ENCODE measurements at places on chromosomes 5 and 9.

- DNase-seq = no peak
Measured at GRCh38 chr5:132476876-132477781, 13.4 kb downstream of the IRF1 start.

- DNase-seq = no peak
Measured at GRCh38 chr5:35356725-35357124, 126.4 kb upstream of the PRLR start.

- no peak for DNase-seq
Measured at GRCh38 chr5:113223831-113224604, 210.8 kb downstream of the TSSK1B start.

DNA sequence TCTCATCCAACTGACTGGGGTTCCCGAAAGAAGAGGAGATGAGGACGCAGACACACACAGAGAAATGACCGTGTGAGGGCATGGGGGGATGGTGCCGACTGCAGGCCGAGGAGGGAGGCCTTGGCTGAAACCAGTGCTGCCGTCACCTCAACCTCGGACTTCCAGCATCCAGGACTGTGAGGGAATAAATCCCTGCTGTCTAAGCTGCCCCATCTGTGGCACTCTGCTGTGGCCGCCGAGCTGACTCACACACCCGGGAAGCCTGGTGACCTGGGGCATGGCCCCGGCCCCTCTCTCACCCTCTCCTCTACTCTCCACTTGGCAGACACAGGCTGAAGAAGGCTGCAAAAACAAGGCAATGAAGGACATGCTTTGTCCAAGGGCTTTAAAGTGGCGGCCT is 4.4 kb upstream of the COL5A1 start:
- DNase-seq = no peak

DNA sequence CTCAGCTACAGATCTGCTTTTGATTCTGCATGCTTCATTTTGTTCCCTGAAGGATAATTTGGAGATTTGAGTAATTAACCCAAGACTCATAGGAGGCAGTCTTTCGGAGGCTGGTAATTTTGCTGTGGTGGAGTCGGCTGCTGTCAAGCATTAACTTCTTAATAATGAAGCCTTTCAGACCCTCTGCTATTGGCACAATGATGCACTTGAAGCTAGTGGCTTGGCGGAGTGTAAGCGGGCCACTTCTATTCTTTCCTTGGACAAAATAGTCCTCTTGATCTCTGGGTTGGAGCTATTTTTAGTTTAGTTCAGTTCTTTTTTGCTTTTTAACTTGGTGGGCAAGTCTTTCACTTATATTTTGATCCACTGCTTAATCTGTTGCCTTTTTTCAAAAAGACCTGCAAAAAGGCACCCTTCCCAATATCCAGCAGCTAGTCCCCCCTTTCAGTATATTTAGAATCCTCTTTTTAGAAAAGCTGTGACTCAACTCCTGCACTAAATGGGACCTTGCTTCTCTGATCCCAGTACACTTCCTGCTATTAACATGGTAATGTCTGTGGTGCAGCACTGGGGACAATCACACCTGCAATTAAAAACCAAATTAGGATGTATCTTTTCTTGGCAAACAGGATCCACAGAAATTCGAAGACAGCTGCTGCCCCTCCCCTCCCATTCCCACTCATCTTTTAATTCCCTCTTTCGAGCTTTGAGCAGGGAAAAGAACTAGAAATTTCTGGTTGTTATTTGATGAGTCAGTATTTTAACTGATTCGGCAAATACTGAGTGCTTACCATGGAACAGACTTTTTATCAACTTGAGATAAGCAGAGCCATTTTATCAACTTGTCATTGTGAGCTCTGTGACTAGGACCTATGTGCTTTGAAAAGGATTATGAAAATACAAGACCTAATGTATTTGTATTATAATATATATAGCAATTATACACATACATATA is 169.4 kb upstream of the ANKRD55 start:
- DNase-seq = no peak

Data from right lung (tissue), 10 donors.